Aorta (tissue), 5 donors: ENCODE measurements at places on chromosomes 1 and 21. TPM values are rescaled to one million over a fixed set of nuclear protein-coding genes. Genes with fewer than 3 reads are reported as not detected.
A peak's percentile ranks its signal among the peaks of the same experiment; 100 is the strongest.

DNA sequence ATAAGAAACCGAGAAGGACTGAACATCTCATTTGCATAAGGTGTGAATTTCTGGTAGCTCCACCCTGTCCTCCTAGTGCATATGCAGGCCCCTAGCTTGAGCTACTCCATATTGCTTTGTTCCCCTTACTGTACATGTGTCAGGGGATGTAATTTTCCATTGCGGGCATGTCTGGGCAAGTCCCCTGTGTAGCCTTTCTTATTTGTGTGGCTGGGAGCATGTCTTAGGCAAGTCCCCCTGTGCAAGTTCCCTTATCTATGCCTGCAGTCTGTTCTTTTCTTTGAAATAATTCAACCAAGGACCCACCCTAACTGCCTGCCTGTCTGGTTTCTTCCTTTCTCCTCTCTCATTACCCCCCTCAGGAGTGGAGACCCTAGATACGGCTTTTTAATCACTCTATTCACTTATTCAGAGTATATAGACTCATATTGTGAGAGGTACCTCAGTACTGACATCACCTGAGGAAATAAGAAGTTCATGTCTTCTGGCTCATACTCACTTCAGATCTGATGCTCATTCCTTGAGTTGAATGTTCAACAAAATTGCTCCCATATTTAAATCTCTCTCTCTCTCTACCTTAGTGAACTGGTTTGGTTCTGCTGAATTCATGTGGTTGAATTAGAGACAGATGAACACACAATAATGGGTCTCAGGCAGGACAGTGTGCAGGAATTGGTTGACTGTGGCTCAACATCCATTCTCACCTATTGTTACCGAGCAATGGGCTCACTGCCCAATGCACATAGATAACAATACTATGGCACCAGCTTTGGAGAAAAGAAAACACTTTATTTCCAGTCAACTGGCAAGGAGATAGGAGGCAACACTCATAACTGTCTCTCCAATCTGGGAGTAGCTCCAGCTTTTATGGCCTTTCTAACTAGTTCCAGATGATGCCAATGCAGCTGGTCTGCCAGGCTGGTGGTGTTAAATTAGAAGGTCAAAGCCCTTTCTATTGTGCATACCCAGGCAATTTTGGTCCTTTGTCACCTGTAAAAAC lies 27.9 kb upstream of the NPL start:
- no peaks in the 10 kb centered on the region for H3K36me3 ChIP-seq
- H3K4me1 ChIP-seq, result peaks cover 3% of the 10 kb centered on the region
- H3K27me3 ChIP-seq, result no peaks in the 10 kb centered on the region
- H3K27ac ChIP-seq, result no peak overlapping the region

- peaks cover 8% of the 10 kb centered on the region for H3K36me3 ChIP-seq
- H3K27me3 ChIP-seq, result no peaks in the 10 kb centered on the region
- no peaks in the 10 kb centered on the region for H3K4me1 ChIP-seq
- DNase-seq, result no peak
- no peak overlapping the region for H3K4me3 ChIP-seq
- H3K27ac ChIP-seq, result no peak overlapping the region
Observed at GRCh38 chr1:3779265-3779911, 6.8 kb downstream of the SMIM1 start.

DNA sequence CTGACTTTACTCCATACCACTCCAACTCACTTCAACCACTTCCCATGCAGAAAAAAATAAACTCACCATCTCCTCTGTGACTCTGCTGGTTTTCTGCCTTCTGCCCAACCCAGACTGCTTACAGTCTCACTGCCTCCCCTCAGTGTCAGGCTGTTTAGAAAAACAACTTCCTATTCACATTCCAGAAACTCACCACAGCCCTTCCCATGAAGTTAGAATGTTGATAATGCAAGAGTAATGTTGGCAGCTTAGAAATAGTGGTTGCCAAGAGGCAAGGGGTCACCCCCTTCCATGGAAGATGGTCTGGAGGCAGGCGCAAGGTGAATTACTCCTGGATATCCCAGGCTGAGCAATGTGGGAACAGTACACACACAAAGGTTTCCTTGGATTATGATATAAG lies at the start of gene SELP:
Gene SELP (minus strand): TSS at position 119 of the 400 bp plus-strand sequence. CDS start 50 bp downstream, at position 69.
- no peaks in the 10 kb centered on the region for H3K4me1 ChIP-seq
- H3K4me3 ChIP-seq, result no peak within 1 kb of the TSS
- no peaks in the 10 kb centered on the region for H3K27me3 ChIP-seq
- H3K27ac ChIP-seq, result no peak within 1 kb of the TSS
- no peak for DNase-seq

DNA sequence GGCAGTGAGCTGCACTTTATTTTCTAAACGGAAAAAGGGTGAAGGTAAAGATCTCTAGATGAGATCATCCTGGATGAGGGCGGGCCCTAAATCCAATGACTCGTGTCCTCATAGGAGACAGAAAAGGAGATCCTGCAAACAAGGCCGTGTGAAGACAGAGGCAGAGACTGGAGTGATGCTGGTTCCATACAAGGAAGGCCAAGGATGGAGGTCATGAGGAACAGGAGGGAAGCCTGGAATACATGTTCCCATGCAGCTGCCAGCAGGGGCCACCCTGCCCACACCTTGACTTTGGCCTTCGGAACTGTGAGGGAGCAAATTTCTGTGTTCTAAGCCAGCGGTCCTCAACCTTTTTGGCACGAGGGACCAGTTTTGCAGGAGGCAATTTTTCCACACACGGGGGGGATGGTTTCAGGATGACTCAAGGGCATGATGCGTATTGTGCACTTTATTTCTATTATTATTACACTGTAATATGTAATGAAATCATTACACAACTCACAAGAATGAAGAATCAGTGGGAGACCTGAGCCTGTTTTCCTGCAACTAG lies 94.3 kb downstream of the PSMG1 start:
- no peaks in the 10 kb centered on the region for H3K36me3 ChIP-seq
- H3K4me3 ChIP-seq, result no peak overlapping the region
- H3K27me3 ChIP-seq, result no peaks in the 10 kb centered on the region
- H3K4me1 ChIP-seq, result peaks cover 6% of the 10 kb centered on the region
- DNase-seq, result peak; percentile 84
- peak overlapping the region; percentile 93 for H3K27ac ChIP-seq

DNA sequence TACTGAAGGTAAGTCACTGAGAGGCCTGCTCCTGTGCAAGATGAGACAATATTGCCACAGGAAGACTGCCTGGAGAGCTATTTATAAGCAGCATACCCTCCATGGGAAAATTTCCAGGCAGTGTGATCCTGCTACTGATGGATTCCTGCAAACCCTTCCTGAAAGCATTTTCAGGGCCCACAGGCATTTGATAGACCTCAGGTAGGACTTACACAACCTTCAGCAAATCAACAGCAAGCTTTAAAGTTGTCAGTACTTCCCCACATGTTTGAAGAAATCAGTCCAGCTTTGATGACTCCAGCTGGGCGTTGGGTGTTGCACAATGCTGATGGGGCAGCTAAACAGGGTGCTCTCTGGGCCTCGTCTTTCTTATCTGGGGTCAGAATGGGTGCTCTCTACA lies 108.8 kb downstream of the PLXNA2 start:
- no peaks in the 10 kb centered on the region for H3K27me3 ChIP-seq
- DNase-seq, result no peak
- H3K36me3 ChIP-seq, result no peaks in the 10 kb centered on the region
- no peak overlapping the region for H3K27ac ChIP-seq
- H3K4me1 ChIP-seq, result no peaks in the 10 kb centered on the region
- no peak overlapping the region for H3K4me3 ChIP-seq

- DNase-seq, result no peak
- H3K36me3 ChIP-seq, result no peaks in the 10 kb centered on the region
- H3K4me3 ChIP-seq, result no peak overlapping the region
Observed at GRCh38 chr1:208541225-208541855, 297.2 kb upstream of the PLXNA2 start.

DNA sequence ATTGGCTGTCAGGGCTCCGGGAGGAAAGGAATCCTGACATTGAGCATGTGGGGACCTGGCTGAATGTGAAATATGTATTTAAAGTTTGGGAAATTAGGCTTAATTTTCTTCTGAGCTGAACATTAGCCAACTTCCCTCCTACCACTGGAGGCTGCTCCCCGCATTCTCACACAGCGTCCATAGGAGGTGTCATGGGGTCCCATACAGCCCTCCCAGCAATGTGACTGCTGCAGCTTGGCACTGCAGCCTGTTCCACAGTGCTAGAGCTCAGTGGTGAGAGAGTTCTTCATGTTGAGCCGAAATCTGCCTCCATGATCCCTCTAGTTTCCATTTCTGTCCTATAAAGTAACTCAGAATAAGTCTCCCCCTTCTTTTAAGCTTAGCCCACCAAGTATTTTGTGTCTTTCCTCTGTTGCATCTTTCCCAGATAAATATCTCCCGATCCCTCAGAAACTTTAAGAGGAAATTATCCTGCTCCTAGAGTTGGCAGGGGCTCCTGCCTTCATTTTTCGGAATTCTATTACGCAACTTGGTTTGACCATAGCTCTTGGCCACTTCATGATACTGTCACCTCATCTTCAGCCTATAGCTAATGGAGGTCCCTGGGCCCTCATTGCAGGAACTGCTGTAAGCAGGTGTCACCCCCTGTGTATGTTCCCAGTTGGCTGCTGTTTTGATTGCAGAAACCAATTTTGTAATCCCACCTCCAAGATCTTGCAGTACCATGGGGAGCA lies 2.0 kb downstream of the FCRL6 start:
- no peaks in the 10 kb centered on the region for H3K4me1 ChIP-seq
- no peaks in the 10 kb centered on the region for H3K36me3 ChIP-seq
- DNase-seq, result no peak
- no peak overlapping the region for H3K4me3 ChIP-seq
- no peaks in the 10 kb centered on the region for H3K27me3 ChIP-seq

GRCh38 chr1:17819129-17819802 lies 64.1 kb downstream of the ACTL8 start:
- H3K4me1 ChIP-seq, result no peaks in the 10 kb centered on the region
- H3K27me3 ChIP-seq, result no peaks in the 10 kb centered on the region
- no peaks in the 10 kb centered on the region for H3K36me3 ChIP-seq
- no peak for DNase-seq

The HAX1 gene
- total RNA-seq, result 57.1 TPM

The POU3F1 gene
- total RNA-seq, result 0.21 TPM

The MYOC gene
- total RNA-seq, result 74.0 TPM

The PRKCZ gene
- 5.2 TPM for total RNA-seq

The TSPEAR gene
- total RNA-seq, result not detected

The FOXD3 gene
- total RNA-seq, result 1.7 TPM
